Prostate gland (tissue), 2 donors: ENCODE measurements at places on chromosomes 2 and 18. TPM values are rescaled to one million over a fixed set of nuclear protein-coding genes. Genes with fewer than 3 reads are reported as not detected.

DNA sequence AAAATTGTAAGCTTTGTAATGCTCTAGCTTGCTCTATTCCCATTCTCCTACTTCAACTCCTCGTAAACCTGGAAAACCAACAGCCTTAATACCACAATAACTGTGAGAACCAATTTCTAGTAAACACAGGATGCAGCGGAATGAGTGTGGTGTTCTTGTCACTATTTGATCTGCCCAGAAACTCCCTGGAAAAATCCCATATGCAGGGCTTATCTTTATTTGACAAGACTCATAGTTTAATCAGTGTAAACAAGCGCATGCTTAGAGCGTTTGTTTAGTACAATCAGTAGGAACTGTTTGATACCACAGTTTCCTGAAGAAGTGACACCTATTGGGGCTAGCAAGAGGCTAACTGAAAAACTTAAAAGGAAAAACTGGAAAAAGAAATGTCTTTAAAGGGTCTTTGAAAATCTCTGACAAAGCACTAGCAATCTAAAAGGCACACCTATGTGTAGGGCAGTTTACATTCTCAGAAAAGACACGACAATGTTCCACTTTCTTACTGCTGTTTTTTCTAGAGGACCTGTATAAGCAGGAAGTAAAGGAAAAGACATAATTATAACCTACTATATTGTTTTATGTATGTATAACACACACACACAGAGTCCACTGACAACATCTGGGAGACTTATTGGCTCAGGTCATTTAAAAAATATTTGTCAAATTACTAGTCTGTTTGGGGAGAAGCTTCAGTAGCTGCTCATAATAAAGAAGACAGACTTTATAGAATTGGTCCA lies 241.4 kb upstream of the KLHL14 start:
- H3K36me3 ChIP-seq: no peaks in the 10 kb centered on the region
- no peaks in the 10 kb centered on the region for H3K27me3 ChIP-seq
- H3K27ac ChIP-seq: no peak overlapping the region

- H3K27ac ChIP-seq: no peak overlapping the region
- no peaks in the 10 kb centered on the region for H3K27me3 ChIP-seq
- DNase-seq: no peak
- H3K36me3 ChIP-seq: no peaks in the 10 kb centered on the region
- H3K4me1 ChIP-seq: no peaks in the 10 kb centered on the region
Observed at GRCh38 chr2:210092791-210093190, 78.4 kb downstream of the KANSL1L start.

- DNase-seq: no peak
- no peak overlapping the region for H3K27ac ChIP-seq
- H3K4me3 ChIP-seq: no peak overlapping the region
- no peaks in the 10 kb centered on the region for H3K27me3 ChIP-seq
Observed at GRCh38 chr2:54364409-54364808, 91.7 kb upstream of the SPTBN1 start.

DNA sequence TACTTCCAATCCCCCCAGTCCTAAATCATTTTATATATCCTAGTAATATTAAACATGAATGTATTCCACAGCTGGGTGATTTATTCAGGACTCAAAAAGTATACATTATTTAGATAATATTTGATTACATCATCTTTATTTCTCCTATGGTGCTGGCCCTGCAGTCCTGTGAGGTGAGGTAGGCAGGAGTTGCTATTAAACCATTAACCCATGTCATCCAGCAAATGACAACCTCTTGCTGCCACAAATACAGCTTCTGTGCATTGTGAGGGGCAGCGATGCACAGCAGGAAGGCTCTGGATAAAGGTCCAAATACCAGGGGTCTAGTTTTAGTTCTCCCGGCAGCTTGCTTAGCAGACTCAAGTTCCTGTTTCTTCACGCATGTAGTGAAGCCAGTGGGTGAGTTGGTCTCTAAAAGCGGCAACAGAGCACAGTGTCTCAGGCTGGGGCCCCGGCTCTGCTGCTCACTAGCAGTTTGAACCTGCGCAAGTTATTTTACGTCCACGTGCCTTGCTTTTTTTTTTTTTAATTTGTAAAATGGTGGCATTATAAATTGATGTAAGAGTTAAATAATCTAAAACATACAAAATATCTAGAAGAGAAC lies 36.1 kb downstream of the INSIG2 start:
- H3K4me3 ChIP-seq: no peak overlapping the region
- no peaks in the 10 kb centered on the region for H3K4me1 ChIP-seq
- DNase-seq: no peak
- H3K27me3 ChIP-seq: no peaks in the 10 kb centered on the region
- H3K27ac ChIP-seq: no peak overlapping the region

GRCh38 chr2:8437228-8437948 lies 244.5 kb upstream of the ID2 start:
- H3K36me3 ChIP-seq: no peaks in the 10 kb centered on the region
- H3K27ac ChIP-seq: no peak overlapping the region
- no peaks in the 10 kb centered on the region for H3K4me1 ChIP-seq
- H3K27me3 ChIP-seq: no peaks in the 10 kb centered on the region
- no peak for DNase-seq

GRCh38 chr2:136443661-136444060 lies 321.7 kb upstream of the THSD7B start:
- no peak overlapping the region for H3K27ac ChIP-seq
- H3K36me3 ChIP-seq: no peaks in the 10 kb centered on the region
- no peaks in the 10 kb centered on the region for H3K4me1 ChIP-seq
- no peak for DNase-seq
- no peaks in the 10 kb centered on the region for H3K27me3 ChIP-seq

DNA sequence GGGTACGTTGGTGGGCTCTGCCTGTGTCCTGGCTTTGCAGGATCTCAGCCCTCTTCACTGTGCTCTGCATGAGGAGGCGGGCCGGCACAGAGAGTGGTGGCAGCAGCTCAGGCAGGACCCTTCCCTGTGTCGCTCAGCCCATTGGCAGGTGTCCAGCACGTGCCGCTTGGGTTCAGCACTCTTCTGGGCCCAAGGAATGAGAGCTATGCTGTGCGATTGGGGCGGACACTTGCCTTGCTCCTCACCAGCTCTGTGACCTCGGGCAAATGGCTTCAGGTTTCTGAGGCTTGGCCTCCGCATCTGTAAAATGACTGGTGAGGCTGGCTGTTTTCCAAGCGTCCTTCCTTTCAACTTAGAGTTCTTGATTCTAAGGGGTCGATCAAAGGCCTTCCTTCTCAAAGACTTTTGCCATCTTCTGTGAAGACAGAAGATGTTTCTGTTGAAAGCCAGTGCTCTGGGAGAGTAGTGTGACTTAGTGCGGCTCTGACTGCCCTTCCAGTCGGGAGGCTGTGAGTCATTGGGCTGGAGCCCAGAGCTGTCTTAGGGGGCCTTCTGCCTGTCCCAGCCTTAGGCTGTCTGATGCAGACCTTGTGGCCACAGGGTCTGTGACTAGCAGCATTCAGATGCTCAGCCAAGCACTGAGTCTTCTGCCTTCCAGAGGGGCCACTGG lies 35.6 kb downstream of the GLI2 start:
- no peak overlapping the region for H3K4me3 ChIP-seq
- no peak overlapping the region for H3K27ac ChIP-seq
- no peaks in the 10 kb centered on the region for H3K27me3 ChIP-seq

DNA sequence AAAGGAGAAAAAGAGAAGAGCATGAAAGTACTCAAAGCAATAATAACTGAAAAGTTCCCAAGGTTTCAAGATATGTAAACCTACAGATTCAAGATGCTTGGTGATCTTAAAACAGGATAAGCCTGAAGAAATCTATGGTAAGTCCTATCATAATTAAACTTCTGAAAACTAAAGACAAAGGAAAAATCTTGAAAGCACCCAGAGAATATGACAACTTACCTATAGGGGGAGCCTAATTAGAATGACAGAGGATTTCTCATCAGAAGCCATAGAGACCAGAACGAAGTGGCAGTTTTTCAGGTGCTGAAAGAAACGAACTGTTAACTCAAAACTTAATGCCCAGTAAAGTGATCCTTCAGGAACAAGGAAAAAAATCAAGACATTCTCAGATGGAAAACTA lies 59.7 kb downstream of the XDH start:
- no peak for DNase-seq
- no peaks in the 10 kb centered on the region for H3K36me3 ChIP-seq
- no peak overlapping the region for H3K27ac ChIP-seq
- H3K27me3 ChIP-seq: no peaks in the 10 kb centered on the region
- no peak overlapping the region for H3K4me3 ChIP-seq

GRCh38 chr2:68487773-68488355 lies 20.5 kb downstream of the APLF start:
- H3K4me3 ChIP-seq: no peak overlapping the region
- H3K27ac ChIP-seq: no peak overlapping the region
- no peaks in the 10 kb centered on the region for H3K4me1 ChIP-seq
- no peak for DNase-seq
- H3K27me3 ChIP-seq: no peaks in the 10 kb centered on the region

Gene RFX8
- not detected for total RNA-seq

Gene NTSR2
- not detected for total RNA-seq
